8988T (cell line): ENCODE measurements at places on chromosomes 13 and 19.
A peak's percentile ranks its signal among the peaks of the same experiment; 100 is the strongest.

GRCh38 chr13:39676315-39676876, 20.9 kb downstream of the COG6 start:
- DNase-seq: no peak

DNA sequence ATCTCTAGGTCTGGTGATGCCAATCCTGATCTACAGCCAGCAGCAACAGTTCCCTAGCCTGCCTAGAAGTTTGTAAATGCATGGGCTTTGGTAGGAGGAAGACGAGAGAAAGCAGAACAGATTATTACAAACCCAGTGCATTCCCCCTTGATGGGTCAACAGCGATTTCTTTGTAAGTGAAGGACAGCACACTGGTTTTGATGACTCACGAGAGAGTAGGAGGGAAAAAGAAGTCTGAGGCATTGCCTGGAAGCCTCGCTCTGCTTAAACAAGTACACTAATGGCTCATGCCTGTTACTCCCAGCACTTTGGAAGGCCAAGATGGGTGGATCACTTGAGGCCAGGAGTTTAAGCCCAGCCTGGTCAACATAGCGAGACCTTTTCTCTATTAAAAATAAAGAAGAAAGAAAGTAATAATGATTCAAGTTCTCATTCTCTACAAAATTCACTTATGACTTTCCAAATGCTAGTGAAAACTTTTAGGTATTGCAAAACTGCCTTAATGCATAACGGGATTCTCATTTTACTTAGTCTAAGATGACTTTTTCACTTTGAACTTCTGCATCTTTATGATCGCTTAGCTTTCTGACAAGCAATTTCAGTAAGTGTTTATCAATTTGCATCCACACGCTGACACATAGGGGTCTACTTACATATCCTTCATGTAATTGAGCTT, 47.7 kb upstream of the USPL1 start:
- no peak for DNase-seq

GRCh38 chr19:46571495-46571894, 29.6 kb upstream of the CALM3 start:
- DNase-seq: peak; percentile 31

- no peak for DNase-seq
These were observed 13.2 kb downstream of the EHD2 start for GRCh38 chr19:47726467-47726866.

GRCh38 chr13:76965759-76966421, 17.6 kb downstream of the ACOD1 start:
- DNase-seq: no peak

GRCh38 chr19:2711172-2711874, 8.8 kb upstream of the GNG7 start:
- DNase-seq: no peak

DNA sequence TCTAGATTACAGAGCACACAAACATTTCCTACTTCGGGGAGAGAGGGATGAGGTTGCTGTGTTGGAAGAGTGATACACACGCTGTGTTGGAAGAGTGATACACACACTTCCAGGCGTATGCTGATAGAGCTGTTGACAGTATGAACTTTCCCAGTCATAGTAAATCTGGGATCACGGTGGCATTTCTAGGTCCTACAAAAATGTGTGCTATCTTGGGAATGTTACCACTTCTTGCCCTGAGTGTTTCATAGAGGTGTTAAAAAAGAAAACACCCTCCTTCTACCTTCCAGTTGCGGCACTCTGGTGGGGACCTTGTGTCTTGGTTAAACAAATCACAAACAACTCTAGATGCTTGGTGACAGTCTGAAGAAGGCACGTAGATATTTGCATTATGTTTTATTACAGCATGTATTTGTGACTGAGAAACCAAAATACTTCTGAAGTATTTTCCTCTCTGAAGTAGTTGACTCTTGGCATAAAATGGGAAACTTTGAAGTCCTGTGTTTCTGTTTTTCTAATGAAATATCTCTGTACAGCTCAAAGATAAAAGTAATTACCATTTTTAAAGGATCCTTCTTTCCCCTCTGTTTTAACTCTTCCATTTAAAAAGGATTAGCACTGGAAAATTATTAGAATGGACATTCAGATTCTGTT, 52.5 kb downstream of the ARHGAP35 start:
- DNase-seq: no peak

- no peak for DNase-seq
These were observed 85.7 kb downstream of the CYSLTR2 start for GRCh38 chr13:48739386-48739964.

DNA sequence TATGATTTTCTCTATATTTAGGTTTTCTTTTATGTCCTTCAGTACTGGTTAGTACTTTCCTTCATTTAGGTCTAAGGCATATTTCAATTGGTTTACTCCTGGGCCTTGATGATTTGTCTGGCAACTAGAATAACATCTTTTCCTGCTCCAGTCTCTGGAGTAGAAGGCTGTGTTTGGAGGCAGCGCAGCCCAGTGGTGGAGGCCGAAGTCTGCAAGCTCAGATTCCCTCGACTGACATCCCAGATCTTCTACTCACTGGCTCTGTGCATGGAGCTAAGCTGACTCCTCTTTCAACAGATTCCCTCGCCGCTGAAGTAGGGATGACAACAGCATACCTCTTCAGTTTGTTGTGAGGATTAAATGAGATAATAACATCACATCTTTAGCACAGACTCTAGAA, 141.0 kb downstream of the RAP2A start:
- DNase-seq: no peak

- no peak for DNase-seq
These were observed 24.3 kb upstream of the ONECUT3 start for GRCh38 chr19:1728816-1729567.

GRCh38 chr19:17001603-17002183, 24.9 kb downstream of the CPAMD8 start:
- DNase-seq: no peak

DNA sequence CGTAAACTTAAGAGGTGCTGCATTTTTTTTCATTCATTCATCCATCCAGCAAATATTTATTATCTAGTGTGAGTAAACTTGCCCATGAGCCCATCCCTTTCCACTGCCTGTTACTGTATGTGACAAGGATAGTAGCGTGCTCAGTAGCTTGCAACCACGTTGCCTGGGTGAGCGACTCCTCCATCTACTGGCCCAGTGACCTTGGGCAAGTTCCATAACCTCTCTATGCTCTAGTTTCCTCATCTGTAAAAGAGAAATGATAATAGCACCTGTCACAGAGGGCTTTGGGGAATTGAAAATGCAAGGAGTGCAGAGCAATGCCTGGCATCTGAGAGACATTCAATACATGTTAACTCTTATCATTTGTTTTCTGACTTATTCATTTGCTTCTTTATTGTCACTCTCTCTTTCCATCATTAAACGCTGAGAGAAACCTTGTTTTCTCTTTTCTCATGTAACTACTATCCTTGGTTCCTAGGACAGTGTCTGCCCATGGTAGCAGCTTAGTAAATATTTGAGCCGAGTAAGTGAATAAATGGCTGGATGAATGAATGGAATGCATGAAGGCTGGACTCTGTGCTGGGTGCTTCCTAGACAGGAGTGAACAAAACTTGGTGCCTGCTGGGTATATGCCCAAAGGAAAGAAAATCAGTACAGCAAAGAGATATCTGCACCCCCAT, 19.9 kb downstream of the LRCH1 start:
- DNase-seq: no peak

- no peak for DNase-seq
These were observed 404.2 kb downstream of the COG6 start for GRCh38 chr13:40059540-40060232.

DNA sequence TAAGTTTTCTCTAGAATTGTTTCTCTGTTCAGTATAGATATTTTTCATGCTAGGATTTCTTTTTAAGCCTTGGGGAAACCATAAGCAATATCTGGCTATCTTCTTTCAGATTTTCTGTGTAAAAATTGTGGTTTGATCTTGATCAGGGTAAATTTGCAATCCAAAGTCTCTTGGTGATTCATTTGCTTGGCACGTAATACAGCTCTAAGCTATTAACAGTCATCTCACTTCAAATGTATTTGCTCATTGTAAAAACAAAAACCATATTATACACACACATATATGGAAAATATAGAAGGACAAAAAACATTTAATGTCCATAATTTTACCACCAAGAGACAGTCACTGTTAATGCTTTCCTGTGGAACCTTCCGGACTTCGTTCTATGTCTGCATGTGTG, 191.0 kb downstream of the SHISA2 start:
- no peak for DNase-seq

DNA sequence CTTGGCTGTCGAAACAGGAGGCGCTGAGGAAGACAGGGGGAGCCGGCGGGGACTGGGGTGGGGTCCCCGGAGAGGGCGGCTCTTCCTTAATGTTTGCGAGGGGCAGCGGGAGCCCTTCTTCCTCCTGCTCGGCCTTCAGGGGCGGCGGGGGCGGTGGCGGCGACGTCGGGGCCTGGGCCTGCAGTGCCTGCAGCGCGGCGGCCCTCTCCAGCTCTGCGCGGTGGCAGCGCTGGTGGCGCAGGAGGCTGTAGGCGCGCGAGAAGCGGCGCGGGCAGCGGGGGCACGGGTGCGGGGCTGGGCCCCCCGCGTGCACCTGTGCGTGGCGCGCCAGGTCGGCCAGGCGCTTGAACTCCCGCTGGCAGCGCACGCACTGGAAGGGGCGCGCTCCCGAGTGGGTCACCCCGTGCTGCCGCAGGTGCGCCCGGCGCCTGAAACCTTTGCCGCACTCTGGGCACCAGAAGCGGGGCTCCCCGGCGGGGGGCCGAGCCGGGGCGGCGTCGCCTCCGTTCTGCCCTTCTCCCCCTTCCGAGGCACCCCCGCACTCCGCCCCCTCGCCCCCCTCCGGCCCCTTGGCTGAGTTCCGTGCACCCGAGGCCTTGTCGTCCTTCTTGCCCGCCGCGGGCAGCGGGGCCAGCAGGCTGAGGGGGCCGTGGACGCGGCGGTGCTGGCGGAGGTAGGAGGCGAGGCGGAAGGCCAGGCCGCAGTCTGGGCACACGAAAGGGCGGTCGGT, 2.5 kb downstream of the ZNF579 start:
- no peak for DNase-seq

DNA sequence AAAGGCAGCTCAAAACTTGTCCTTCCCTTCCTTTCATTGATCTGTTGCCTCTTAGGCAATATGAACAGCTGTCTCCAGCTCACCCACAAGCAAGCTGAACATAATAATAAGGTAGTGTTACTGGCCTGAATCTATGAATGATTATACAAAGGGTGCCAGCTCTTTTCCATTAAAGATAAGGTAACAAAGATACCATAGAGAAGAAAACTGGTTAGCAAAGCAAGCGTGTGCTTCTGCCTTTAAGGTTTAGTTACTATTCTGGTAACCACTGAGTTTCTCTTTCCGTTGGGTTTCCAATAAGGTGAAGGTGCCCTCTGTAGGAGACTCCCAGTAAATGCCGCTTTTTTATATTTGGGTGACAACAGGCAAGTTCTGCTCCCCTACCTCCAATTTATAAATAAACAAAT, 12.1 kb upstream of the DACH1 start:
- no peak for DNase-seq

GRCh38 chr13:61144301-61144700, 271.3 kb downstream of the PCDH20 start:
- no peak for DNase-seq

- DNase-seq: no peak
These were observed 10.8 kb downstream of the CLN5 start for GRCh38 chr13:77002590-77003190.

DNA sequence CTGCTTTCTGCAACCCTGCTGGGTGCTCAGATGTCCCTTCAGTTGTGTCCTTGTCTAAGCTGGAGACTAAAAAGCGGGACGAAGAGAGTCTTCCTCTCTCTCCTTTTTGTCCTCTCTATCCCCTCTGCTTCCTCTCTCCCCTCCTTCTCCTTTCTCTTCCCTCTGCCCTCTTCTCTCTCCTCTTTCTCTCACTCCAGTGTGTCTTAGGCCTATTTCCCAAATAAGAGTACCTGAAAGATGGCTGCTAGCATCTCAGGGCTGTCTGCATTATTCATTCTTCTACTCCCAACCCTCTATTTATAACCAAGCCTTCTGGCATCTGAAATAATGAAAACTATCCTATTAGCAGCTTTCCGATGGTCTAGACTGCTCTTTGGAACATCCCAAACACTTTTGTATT, 729.8 kb downstream of the UQCRFS1 start:
- DNase-seq: no peak

DNA sequence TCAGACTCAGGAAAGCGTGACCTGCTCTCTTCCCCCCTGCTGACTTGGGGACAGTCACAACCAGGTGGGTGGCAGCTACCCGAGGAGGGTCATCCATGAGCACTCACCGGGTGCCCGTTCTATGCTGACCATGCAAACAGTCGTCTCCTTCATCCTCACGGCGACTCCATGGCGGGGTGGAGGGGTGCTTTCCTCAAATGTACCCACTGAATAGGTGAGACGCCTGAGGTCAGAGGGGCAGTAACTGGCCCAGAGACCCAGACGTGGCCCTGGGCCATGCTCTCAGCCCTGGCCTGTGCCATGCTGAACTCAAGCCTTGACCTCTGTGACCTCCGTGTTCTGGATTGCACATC, 59.2 kb upstream of the TPM4 start:
- DNase-seq: no peak

DNA sequence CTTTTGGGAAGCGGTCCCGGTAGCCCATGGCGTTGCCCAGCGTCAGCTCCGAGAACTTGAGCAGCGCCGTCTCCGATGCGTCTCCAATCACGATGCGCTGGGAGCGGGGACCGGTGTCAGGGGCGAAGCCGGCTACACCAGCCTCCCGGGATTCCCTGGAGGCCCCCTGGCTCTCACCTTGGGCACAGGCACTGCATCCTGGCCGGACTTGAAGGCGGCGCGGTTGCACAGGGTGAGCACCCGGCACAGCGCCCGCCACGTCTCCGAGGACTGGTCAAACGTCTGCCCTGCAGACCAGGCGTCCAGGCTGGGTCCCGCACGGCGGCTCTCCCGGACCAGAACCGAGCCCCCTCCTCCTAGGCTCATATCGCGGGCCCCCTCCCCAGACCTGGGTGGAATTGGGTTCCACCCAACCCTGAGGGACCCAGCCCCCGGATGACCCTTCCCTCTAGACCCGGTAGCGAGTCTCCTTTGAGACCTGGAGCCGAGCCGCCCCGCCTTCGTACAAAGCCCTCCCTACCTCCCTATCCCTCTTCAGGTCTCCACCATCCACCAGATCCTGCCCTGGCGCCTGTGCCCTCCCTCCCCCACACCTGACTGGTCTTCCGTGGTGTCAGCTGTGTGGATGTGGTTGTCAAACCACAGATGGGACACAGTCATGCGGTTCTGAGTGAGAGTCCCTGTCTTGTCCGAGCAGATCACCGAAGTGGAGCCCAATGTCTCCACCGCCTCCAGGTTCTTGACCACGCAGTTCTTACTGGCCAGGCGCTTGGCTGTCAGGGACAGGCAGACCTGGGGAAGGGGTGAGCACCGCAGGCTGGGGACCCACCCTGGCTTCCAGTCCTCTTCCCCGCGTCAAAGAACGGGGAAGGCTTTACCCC, 4.8 kb downstream of the ATP4A start:
- no peak for DNase-seq

DNA sequence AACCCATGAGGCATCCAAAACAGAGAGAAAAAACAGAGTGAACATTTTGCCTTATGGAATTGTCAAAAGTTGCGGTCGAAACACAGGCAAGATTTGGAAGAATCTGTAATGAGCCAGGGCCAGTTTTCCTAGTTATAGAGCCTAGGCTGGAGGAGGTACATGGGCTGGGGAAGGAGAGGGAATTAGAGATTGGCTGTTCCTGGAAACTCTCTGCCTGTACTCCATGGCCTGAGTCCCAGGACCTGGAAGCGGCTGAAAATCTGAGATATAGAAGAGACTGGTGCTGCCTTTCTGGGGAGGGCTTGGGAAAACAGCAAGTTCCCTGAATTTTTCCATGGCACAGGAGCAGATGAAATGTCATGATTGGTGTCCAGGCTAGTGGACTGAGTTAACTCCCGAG, 122.8 kb upstream of the KLF12 start:
- no peak for DNase-seq
